Activated T-helper 1 cell treated with Interleukin-2 at 50 U/mL for 16 hours (primary cell): ENCODE measurements at places on chromosomes 3 and 15.

GRCh38 chr3:133915685-133916658 lies 20.3 kb upstream of the RAB6B start:
- DNase-seq = no peak

GRCh38 chr15:27902680-27903385 lies 196.3 kb downstream of the OCA2 start:
- DNase-seq = no peak

- DNase-seq = no peak
Measured at GRCh38 chr3:122325769-122326168, 721 bp downstream of the CSTA start.

GRCh38 chr15:87243474-87243873 lies 1013.1 kb downstream of the NTRK3 start:
- DNase-seq = no peak
